ENCODE measurements at places on chromosomes 2 and 18.

- no peak for DNase-seq
These were observed 9.6 kb downstream of the ANKRD12 start for GRCh38 chr18:9146224-9146623.

GRCh38 chr2:105782123-105782522 is 37.4 kb downstream of the NCK2 start:
- no peak for DNase-seq

DNA sequence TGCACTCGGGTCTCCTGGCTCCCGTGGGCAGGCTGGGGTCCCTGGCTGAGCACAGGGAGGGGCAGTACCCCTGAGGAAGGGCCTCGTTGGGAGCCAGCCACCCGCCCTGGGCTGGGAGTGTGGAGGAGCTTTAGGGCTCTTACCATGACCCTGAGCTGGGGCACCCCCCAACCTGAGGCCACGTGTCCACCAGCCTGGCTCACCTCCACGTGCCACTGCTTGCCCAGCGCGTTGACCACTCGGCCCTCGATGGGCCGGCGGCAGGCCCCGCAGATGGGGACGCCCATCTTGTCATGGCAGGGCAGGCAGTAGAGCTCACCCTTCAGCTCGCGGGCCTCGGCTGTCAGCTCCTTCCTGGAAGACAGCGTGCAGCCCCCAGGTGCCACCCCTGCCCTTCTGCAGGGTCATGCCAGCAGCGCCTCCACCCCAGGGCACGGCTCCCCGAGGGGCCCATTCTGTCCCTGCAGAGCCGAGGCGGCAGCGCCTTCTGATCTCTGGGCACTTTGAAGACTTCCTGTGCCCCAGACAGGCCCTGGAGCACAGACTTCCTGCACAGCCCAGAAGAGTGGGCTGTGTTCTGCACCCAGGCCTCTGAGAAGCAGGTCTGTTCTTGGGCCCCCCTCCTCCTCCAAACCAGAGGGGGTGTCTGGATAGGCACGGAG is 4.0 kb upstream of the GPR17 start:
- DNase-seq: no peak

GRCh38 chr18:2854875-2855274 is 8.1 kb downstream of the EMILIN2 start:
- no peak for DNase-seq

GRCh38 chr2:20186078-20186854 is 38.7 kb downstream of the SDC1 start:
- no peak for DNase-seq

- no peak for DNase-seq
These were observed 120.2 kb downstream of the INHBB start for GRCh38 chr2:120465989-120466703.

- no peak for DNase-seq
These were observed 164.3 kb downstream of the TRABD2A start for GRCh38 chr2:84716564-84716963.

DNA sequence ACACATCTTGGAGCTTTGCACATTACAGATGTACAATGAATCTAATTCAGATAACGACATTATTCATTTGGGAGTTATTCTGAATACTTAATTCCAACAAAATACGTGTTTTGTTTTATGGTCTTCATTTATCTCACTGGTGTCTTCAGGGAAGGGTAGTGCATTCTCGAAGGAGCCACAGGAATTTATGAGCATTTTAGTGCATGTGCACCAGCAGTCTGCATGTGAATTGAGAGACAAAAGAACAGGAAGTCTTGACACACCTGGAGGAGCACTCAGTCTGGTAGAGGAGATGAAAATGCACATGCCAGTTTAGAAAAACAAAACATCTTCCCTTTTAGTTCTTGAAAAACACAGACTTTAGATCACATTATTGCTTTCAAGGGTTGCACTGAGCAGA is 228.7 kb downstream of the LRATD1 start:
- no peak for DNase-seq

DNA sequence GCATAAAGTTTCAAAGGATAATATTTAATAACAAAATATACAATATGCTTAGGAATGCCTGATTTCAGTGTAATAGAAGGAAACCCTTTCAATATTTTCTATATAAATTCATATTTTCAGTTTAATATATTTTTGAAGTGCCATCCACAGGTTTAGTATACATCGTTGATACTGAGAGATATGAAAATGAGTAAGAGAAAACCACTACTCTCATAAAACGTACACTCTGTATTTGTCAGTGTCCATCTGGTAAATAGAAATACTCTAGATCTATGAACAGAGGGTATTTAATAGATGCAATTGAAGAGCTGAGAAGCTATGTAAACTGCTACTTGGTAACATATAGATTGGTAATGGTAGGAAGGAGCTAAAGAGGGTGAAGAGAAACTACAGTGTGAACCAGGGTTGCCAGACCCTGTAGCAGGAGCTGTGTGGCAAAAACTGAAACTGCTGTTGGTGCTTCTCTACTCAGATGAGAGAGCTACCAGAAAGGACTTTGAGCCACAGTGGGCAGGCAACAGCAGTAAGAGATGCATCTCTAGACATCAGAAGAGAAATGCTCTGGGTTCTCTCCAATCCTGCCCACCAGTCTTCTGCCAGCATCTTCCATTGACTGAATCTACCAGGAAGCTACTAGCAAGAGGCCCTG is 187.4 kb downstream of the CCDC102B start:
- DNase-seq: no peak

GRCh38 chr2:120670371-120670770 is 65.3 kb upstream of the GLI2 start:
- DNase-seq: no peak

GRCh38 chr18:37364237-37364636 is 201.4 kb downstream of the CELF4 start:
- DNase-seq: no peak

GRCh38 chr2:234075518-234075915 is 25.0 kb downstream of the SPP2 start:
- no peak for DNase-seq

- DNase-seq: no peak
These were observed 169.6 kb downstream of the KCNS3 start for GRCh38 chr2:18047896-18048657.

- DNase-seq: no peak
These were observed 45.6 kb upstream of the GREB1L start for GRCh38 chr18:21196426-21196825.

- no peak for DNase-seq
These were observed 154.1 kb downstream of the SH3BP4 start for GRCh38 chr2:235105821-235106359.

GRCh38 chr2:25819597-25820039 is 58.7 kb downstream of the ASXL2 start:
- no peak for DNase-seq

DNA sequence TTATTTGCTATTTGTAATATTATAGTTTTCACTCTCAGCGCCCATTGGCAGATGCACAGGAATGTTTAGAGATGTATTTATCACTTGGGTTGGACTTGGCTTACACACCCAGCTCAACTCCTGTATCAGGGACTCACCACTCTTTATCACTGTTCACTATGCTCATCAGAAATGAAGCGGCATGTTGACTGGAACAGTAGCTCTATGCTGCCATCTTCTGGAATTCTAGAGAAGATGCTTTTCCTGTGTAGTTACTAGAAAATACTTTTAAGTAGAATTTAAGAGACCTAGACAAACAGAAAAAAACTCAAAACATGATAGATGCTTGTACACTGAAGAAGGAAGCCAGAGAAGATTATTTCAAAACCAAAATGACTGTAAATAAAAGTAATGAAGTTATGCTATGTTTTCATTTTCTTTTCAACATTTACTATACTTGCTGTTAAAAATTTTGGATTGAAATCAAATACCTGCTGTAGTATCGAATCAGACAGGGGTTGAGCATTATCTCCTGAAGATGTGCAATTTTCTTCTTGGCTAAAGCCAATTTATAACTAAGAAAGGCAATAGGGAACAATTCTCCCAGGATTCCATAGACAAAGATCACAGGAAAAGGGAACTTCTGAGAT is 47.4 kb upstream of the NXPH2 start:
- peak; percentile 18 for DNase-seq

- DNase-seq: no peak
These were observed 12.0 kb downstream of the GPR35 start for GRCh38 chr2:240637116-240637900.

DNA sequence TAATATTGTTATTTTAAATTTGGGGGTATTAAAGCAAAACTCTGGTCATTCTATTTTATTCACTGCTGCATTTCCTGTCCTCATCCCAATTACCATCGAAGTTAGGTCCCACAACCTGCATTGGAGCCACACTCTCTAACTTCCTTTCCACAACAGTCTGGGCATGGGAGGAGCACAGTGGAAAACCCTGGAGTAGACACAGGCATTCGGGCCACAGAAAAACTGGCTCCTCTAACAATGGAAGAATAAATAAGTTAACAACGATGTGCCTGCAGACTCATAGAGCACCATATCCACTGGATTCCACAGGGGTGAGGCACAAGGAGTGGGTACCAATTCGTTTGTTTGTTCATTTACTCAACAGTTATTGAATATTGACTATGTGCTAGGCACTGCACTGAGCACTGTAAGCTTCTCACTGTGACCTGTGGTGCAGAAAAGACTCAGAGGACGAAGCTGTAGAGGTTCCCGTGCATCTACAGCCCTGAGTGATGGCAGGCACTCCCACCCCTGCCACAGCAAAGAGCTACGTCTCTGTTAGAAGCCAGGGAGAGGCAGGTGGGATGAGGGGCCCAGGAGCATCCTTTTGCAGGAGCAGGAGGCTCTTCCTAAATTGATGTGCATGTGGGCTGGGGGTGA is 154.2 kb upstream of the PGAP1 start:
- DNase-seq: no peak

GRCh38 chr2:80852808-80853139 is 548.2 kb upstream of the LRRTM1 start:
- no peak for DNase-seq

GRCh38 chr2:159118115-159118858 is 149.8 kb downstream of the TANC1 start:
- peak; percentile 88 for DNase-seq

- DNase-seq: no peak
These were observed 29.3 kb downstream of the NFATC1 start for GRCh38 chr18:79424880-79425568.

GRCh38 chr2:127910415-127910814 is 24.7 kb upstream of the AMMECR1L start:
- no peak for DNase-seq

DNA sequence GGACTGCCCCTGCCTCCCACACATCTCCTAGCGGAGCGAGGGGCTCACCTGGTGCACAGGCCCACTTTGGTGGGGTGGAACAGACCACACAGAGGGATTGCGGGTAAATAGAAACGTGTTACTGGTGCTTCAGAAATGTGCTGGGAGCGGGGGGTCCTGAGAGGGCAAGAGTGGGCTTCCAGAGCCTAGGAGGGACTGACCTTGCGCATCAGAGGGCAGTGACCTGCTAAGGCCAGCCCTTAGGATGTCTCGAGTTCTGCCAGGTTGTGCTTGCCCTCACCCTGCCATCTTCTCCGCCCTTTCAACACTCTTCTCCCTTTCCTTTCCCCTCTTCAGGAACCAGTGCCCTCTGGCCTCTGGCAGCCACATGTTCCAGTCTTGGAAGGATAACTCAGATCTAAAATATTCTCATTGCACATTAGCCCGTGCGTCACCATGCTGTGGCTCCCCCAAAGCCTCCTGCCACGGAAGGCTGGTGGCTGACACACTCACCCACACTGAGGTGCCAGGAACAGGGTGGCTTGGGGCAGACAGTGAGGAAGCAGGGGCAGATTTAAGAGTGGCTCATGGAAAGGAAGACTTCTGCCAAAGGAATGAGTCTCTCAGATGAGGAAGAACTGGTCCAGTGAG is 89.6 kb downstream of the MCFD2 start:
- no peak for DNase-seq

DNA sequence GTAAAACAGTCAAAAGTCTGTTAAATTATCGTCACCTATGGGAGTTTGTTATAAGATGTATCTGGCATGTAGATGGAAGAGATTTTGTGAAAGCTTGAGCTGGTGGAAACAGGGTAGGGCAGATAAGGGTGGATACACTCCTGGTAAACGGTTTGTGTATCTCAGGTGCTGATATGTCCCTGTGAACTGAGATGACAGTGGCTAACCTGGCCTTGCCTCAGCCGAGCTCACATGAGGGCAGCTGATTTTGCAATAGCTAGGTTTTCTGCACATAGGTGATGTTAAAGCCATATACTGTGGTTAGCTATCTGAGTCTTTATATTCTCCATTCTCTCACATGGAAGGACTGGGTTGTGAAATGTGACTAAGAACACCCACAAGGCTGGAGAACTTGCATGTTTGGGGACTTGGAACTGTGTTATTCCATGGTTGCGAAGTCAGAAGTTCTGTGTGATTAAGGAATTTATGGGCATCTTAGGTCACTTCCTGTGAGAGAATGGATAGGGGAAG is 205.1 kb downstream of the TPGS2 start:
- DNase-seq: no peak

DNA sequence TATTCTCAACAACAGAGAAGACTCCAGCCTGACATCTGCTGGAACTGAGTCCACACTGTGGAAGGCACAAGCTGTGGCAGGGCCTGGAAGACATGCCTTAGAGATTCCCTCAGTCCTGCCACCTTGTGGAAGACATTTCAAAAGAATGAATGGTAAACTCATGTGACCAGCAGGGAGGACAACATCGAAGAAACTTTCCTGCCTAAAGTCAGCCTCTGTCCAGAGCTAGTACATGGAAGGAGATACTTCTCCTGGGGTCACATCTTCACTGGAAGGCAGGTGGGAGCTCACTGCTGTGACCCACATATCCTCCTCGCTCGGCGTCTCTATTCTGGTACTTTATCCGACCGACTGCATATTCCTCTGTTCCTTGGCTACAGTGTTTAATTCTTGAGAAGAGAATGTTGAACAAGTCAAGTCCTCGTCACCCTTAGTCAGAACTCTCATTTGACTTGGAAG is 59.5 kb downstream of the PUM2 start:
- DNase-seq: peak; percentile 46

- DNase-seq: no peak
These were observed 82.4 kb upstream of the PDE1A start for GRCh38 chr2:182509216-182509615.

GRCh38 chr18:35854095-35854494 is 118.4 kb upstream of the RMP24 start:
- DNase-seq: no peak

GRCh38 chr18:36284268-36284667 is 13.2 kb upstream of the FHOD3 start:
- no peak for DNase-seq

GRCh38 chr2:109182426-109182825 is 53.4 kb downstream of the SH3RF3 start:
- DNase-seq: no peak

DNA sequence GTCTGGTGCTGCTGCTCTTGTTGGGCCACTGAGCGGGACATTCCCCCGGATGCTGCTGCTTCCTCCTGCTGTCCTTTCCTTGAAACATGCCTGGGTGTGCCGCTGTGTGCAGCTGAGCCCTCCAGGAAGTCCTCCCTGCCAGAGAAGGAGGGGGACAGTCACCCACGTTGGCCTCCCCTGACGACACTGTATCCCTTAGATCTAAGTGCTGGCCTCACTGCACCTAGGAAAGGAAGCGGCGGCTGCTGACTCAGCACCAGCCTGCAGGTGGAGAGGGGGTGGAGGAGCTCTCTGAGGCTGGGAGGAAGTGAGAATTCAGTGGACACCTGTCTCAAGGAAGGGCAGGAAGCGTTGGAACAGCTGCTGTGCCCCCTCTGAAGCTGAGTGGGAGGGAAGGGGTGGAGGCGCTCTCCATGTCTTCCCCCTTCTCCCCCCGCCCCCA is 239.8 kb downstream of the HAUS1 start:
- DNase-seq: peak; percentile 25

- DNase-seq: no peak
These were observed 17.2 kb downstream of the MBP start for GRCh38 chr18:77115192-77115953.
